ENCODE measurements at places on chromosomes 3 and 15.

DNA sequence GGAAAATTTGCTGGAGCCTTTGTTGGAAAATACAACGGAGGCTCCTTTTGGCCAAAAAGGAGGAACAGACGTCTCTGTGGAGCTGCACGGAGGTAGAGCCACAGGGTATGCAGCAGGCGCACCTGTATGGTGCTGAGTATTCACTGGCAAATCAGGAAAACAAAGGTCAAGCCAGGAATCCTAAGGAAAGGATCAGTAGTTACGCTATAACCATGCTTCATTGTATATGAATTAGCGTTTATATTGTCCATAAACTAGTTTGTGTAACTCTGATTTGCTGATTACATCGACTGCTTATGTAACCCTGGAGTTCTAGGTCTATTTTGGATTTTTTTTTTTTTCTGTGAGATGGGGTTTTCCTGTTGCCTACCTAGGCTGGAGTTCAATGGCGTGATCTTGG is 45.4 kb downstream of the LPP start:
- no peak for DNase-seq

GRCh38 chr3:18423401-18424212 is 1.5 kb downstream of the SATB1 start:
- DNase-seq: peak; percentile 86

- no peak for DNase-seq
Measured at GRCh38 chr3:189726277-189726676, 95.1 kb downstream of the TP63 start.

DNA sequence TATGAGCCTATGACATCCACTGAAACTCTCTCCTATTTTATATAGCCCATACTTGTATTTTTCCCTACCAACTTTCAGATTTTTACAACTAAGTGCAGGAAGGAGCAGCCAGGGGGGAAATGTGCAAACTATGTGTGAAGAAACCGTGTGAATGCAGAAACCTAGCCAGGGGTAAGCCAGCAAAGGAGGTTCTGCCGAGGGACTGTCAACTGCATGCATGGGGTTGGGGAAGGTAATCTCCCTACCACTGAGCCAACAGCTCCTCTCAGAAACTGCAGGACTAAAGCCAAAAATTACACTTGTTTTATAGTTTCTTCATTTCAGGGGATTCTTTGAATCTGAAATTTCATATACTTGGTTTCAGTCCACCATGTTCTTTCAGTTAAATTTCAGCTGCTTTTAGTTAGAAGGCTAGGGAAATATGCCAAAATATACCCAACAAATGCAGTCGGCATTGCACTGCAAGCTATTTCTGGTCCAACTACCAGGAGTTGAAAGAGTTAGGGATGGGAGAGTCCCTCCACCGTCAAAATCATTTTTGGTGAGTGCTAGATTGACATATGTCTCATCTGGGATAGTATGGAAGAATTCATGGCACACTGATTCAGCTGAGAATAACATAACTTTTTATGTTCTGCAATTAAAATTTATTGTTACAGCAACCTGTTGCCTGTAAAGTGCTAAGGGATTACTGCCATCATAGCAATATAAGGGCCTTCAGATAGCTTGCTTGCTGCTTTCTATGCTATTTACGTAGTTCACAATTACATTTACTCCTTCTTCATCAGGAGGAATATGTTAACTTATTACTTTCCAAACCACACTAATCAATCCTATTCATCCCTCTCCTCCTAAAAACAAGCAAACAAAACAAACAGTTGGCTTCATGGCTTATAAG is 904.2 kb downstream of the ROBO1 start:
- no peak for DNase-seq

- no peak for DNase-seq
Measured at GRCh38 chr15:47258521-47258920, 458.8 kb upstream of the SEMA6D start.

DNA sequence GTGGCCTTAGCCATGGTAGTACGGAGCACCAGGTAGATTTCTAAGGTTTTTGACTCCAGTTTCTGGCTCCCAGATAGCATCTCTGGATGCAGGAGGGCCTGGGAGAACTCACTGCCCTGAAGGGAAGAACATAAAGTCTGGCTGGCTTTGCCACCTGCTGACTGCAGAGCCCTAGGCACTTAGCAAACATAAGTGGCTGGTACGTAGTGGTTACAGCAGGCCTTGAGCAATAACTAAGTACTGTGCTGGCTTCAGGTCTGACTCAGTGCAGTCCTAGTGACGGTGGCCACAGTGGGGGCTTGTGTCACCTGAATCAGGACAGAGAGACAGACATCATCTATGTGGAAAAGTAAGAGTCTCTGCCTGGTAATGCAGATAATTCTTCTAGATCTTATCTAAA is 871.1 kb downstream of the PDCD6IP start:
- DNase-seq: no peak

GRCh38 chr15:70617076-70617910 is 146.1 kb downstream of the UACA start:
- DNase-seq: no peak

DNA sequence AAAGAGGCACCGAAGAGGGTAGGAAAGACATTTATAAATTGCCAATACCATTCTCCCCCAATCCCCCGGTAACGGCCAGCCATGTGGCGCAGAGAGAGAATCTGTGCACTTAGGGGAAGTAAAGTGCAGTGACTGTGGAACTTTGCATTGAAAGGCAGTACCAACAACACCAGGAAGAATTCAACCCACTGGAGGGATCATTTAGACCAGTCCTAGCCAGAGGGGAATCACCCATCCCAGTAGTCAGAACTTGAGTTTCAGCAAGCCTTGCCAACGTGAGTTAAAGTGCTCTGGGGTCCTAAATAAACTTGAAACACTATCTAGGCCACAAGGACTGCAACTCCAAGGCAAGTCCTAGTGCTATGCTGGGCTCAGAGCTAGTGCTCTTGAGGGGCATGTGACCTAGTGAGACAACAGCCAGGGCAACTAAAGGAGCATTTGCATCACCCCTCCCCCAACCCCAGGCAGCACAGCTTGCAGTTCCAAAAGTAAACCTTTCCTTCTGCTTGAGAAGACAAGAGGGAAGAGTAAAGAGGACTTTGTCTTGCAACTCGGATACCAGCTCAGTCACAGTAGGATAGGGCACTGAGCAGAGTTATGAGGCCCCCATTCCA is 15.0 kb downstream of the CEP70 start:
- DNase-seq: peak; percentile 26

DNA sequence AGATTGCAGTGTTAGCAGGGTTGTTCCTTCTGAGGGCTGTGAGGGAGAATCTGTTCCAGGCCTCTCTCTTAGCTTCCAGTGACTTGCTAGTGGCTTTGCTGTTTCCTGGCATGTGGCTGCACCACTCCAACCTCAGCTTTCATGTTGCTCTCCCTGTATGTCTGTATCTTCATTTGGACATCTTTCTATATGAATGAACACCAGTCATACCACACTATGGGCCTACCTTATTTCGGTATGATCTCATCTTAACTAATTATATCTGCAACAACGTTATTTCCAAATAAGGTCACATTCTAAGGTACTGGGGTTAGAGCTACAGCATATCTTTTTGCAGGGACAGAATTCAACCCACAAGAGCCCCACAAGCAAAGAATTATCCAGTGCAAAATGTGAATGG is 356.7 kb upstream of the UMPS start:
- DNase-seq: no peak

- DNase-seq: no peak
Measured at GRCh38 chr3:120683671-120684301, 1.7 kb upstream of the HGD start.

DNA sequence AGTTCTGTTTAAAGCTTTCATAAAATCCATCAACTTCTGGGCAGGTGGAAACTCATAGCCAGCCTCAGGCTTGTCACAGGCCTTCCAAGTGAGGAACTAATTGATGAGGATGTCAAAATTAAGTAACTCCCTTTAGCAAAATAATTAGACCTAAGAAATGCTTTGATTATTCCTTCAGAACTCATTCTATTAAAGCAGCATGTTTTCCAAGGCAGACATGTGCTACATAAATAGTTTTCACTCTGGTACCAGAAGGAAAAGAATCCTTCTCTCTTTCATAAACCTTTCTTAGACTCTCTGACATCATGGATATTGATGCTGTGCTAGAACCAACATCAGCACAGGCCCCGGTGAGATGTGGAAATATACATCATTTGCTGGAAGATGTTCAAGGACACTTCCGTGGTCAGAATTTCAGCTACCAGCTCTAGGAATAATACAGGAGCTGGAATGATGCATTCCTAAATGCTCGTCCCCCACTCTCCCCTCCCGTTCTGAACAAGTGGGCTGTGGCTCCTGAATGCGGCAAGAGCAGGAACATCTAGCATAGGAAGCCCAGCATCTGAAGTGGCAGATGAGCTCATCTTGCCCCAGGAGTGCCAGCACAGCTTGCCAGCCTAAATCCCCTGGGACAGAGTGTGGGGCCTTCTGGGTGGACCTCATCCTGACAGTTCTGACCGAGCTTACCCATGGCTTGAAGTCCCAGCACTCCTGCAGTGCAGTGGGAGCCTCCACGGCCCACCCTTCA is 82.4 kb downstream of the WWTR1 start:
- DNase-seq: no peak

DNA sequence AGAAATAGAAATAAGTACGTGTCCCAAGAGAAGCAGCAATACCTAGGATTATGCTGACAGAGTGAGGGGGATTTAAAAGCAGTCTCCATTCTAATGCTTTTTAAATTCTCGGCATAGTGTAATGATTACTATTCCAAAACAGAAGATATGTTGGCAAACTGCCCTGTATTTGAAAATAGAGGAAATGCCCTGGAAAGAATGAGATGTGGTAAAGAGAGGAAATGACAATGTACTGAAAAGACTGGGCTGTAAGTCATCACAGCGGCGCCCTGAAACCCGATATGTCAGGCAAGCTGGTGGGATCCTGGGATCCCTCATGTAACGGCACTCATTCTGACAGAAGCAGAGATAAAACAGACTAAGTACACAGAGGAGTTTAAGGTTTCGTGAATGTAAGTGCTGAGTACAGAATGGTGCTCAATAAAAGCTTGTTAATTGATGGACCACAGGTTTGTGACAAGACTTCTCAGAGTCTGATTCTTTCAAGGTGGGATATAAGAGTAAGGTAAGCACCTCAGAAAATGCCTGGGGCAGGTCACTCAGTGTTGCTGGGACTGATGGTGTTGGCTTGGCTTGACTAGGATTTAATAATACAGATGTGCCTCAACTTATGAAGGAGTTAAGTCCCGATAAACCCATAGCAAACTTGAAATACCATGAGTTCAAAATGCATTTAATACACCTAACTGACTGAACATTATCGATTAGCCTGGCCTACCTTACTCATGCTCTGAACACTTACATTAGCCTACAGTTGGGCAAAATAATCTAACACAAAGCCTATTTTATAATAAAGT is 91.4 kb downstream of the NFKBIZ start:
- DNase-seq: peak; percentile 75

- no peak for DNase-seq
Measured at GRCh38 chr3:181729341-181729869, 17.7 kb downstream of the SOX2 start.

GRCh38 chr15:40266828-40267304 is 16.0 kb downstream of the ANKRD63 start:
- peak; percentile 51 for DNase-seq

GRCh38 chr15:69082554-69082953 is 68.1 kb downstream of the NOX5 start:
- no peak for DNase-seq

GRCh38 chr15:53116169-53116568 is 326.0 kb upstream of the ONECUT1 start:
- no peak for DNase-seq

DNA sequence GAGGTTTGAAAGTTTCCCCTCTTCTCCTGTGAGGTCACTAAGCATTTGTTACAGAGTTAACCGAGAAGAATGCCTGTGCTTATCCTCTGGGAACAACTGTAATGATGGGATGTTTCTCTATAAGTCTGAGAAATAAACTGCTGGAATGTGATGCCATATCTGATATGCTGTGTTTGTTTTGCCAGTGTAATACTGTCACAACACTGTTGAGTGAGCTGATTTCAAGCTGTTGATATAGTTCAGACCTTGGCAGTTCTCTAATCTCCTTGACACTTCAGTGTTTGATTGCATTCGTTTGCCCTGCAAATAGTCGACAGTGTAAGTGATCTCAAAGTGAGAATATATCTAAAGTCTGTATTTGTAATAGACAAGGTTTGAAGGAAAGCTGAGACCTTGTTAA is 73.3 kb downstream of the PTPRG start:
- DNase-seq: no peak

GRCh38 chr3:3504686-3505085 is 294.5 kb upstream of the LRRN1 start:
- no peak for DNase-seq

- peak; percentile 97 for DNase-seq
Measured at GRCh38 chr15:79595995-79596622, 164.0 kb downstream of the MINAR1 start.

DNA sequence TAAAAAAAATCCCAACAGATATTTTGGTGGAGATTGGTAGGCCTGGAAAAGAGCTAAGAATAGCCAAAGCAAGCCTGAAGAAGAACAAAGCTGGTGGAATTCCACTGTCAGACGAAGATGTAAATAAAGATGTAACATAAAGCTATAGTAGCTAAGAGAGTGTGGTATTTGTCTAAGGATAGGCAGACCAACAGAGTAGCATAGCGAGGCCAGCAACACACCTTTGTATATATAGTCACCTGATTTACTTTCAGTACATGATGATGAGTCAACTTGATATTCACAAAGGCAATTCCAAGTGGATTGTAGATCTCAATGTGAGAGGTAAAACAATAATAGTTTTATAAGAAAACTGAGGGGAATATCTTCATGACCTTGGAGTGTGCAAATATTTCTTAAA is 53.6 kb upstream of the SYN2 start:
- DNase-seq: no peak

DNA sequence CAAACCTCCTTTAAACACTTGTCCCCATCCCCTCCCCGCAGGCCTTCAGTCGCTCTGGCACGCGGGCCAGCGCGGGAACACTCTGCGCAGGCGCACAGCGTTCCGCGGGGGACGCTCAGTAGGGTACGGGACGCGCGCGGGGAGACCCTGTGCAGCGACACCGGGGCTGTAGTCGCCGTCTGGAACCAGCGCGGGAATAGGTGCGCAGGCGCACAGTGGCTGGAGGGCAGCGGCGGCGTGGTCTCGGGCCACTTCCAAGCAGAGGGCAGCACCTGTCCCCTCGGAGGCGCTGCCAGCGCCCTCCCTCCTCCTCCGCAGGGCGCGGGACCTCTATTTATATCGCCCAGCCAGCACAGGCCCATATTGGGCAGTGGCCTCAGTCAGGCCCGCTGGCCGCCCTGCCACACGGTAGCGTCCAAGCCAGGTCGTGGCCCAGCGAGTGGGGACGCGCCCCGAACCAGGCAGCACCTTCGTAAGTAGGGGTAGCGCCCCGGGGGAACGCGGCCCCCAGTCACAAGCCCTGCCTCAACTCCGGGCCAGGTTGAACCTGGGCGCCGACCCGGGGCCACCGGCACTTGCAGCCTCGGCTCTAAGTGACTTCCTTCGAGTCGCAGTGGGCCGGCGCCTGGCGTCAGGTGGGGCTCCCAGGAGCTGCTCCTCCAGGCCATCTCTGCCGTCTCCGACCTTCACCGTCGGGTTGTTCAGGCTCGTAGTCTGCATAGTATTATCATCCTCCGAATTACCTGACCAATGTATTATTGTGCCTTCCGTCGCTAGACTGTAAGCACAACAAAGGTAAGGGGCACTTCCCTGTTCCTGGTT is at the start of gene KBTBD12:
Gene KBTBD12, plus strand, starts transcription at position 118 of the 822 bp plus-strand sequence. CDS start 7,830 bp downstream, outside the sequence.
- DNase-seq: peak; percentile 36

- no peak for DNase-seq
Measured at GRCh38 chr3:138879541-138880380, 45.0 kb upstream of the PIK3CB start.

Data from hematopoietic multipotent progenitor cell treated with erythropoietin and hydrocortisone succinate and interleukin-3 and kit ligand, for 4 days (in vitro differentiated cells).